ENCODE measurements at places on chromosomes 16 and 17.

DNA sequence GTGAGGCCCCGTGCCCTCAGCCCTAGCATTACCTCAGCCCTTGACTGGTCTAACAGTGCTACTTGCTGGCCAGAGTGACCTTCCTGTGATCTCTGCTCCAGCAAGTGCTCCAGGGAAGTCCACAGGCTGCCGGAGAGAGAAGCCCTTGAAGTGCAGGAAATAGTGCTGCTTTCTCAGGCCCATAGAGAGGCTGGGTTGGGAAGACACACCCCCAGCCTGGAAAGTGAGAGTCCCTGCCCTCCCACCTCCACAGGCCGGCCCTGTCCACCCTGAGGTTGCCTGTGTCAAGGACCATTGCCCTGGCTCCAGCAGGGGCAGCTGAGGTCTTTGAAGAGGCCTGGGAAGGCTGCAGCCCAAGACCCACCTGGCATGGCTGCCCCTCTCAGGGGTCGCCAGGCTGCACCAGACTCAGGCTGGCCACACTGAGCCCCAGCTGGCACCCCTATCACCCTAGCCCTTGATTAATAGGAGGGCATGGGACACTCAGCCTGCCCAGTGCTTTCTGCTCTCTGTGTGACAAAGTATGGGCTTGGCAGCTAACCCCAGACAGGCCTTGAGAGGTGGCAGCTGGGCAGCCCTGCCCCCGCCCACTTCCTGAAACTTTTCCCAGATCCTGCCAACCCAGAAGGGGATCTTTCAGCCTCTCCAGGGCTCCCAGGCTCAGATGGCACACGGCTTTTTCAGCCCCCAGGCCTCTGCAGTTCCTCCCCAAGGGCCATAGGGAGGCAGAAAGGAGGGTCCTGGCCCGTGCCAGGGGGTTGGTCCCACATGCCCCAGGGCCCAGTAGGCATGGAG, 21.7 kb downstream of the ATP6V0D1 start:
- peak; percentile 38 for DNase-seq

GRCh38 chr17:41689497-41690299, 1.0 kb downstream of the EIF1 start:
- peak; percentile 43 for DNase-seq

GRCh38 chr17:70644096-70644495, 474.8 kb downstream of the KCNJ2 start:
- DNase-seq, result no peak

- peak; percentile 65 for DNase-seq
These were observed 31.3 kb downstream of the DCUN1D3 start for GRCh38 chr16:20868890-20869289.

DNA sequence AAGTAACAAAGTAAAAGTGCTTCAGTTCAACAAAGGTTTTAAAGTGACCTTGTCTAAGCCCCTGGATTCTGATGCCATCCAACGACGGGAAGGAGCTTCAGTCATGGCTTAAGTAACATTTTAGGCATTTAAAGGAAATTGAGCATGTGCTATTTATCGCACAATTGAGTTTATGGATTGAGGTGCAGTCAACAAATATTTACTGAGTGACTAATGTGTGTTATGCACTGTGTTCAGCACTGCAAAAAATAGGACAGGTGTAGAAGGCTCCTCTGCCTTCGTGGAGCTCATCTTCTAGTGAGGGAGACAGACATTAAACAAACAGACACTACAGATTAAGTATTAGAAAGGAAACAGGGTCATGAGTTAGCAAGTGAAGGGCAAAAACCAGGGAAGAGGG, 12.5 kb downstream of the TMIGD1 start:
- no peak for DNase-seq

DNA sequence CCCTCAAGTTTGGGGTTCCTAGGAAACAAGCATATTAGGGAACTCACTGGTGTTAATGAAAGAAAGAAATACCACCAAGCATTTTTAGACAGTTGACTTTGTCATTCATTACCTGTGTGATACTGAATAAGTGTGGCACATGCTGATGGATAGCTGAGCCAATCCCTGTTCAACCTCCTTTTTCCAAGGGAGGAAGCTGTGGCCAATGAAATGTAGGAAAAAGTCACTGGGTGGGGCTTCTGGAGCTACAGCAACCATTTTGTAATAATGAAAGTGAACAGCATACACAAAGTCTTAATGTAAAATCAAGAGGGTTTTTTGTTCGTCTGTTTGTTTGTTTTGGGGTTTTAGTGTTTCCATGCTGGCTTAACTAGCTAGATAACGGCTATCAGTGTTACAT, 254.3 kb upstream of the SALL1 start:
- no peak for DNase-seq

DNA sequence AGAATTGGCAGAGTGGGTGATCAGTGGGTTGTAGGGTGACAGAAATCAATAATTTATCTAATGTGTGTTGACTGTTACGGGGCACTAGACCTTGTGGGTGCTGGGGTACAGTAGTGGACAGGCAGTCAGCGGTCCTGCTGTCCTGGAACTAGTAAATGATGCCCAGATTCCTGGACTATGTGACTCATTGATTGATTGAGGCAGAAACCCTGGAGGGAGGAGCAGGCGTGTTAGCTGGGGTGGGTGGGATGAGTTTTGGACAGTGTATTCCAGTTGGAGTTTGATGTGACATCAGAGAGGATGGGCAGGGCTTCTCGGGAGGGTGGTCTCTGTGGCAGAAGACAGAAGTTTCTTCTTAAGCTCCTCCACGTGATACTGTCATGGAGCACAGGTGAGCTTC, 24.4 kb downstream of the PRMT7 start:
- no peak for DNase-seq

DNA sequence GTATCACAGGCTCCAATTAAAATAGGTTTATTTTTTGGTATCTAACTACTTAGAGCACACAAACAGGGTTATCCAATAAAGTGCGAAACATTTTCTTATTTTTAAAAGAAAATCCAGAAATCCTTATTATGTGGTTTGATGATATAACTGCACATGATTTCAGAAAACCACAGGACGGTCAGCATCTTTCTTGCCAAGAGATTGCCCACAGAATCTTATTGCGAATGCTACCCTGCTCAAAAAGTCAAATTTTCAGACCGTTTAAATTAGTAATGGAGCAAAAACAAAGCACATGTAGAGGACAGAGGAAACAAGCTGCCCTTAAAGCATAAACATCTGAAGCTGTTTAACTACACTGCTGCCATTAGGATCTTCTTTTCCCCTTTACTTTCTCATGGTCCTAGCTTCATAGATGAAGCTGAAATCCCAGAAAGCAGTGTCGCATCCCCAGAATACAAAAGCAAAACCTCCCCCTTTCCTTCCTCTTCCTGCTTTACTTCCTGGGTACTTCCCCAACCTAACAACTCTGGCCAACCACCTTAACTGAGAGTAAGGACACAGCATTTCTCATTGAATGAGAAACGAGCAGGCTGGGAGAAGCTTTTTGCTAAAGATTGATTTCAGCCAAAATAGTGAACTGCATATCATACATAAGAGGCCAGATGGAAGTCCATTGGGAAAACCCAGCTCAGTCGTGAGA, 43.7 kb downstream of the CMTM4 start:
- DNase-seq, result no peak

DNA sequence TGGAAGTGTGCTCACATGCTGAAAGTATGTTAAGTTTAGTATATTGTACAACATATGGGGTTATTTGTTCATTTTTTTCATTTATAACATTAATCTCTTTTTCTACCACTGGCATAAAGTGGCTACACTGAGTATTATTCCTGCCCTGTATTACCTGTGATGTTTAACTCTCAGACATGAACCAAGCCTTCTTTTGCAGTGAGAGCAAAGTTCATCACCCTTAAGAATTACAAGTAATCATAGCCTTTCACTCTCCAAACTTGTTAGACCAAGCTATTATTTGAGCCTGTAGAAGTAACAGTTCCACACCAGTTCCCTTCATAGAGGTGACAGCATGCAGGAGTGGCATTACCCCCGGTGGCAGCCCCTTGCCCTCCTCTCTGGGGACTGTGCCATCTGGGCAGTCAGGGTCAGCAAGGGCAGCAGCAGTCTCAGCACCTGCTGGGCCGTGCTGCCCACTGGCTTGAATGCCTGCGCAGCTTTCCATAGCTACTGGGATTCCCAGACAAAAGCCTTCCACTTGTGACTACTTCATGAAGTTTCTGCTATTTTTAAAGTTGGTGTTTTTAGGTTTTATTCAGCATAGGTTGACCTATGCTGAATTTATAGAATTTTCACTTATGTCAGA, 71.3 kb downstream of the TMC6 start:
- no peak for DNase-seq

- DNase-seq, result peak; percentile 71
These were observed 3.4 kb downstream of the SP6 start for GRCh38 chr17:47847341-47848197.
